ENCODE measurements at places on chromosomes 11 and 22.

DNA sequence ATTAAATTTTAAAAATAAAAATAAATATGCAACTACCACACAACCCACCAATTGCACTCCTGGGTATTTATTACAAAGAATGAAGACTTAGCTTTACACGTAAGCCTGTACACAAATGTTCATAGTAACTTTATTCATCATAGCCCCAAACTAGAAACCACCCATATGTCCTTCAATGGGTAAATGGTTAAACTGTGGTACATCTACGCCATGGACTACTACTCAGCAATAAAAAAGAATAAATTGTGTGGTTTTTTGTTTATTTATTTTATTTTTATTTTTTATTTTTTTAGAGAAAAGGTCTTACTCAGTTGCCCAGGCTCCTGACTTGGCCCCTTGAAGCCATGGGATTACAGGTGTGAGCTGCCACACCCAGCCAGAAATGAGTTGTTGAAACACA is 14.6 kb downstream of the GAL start:
- H3K36me3 ChIP-seq, result no peaks in the 10 kb centered on the region
- H3K27me3 ChIP-seq, result peaks cover 16% of the 10 kb centered on the region
- no peak overlapping the region for H3K4me3 ChIP-seq

GRCh38 chr11:129855086-129855485 is 39.4 kb downstream of the TMEM45B start:
- peaks cover 54% of the 10 kb centered on the region for H3K4me1 ChIP-seq
- peak overlapping the region; percentile 95 for H3K27ac ChIP-seq
- no peak overlapping the region for H3K4me3 ChIP-seq
- H3K36me3 ChIP-seq, result peaks cover 21% of the 10 kb centered on the region
- DNase-seq, result peak; percentile 84
- no peaks in the 10 kb centered on the region for H3K27me3 ChIP-seq

DNA sequence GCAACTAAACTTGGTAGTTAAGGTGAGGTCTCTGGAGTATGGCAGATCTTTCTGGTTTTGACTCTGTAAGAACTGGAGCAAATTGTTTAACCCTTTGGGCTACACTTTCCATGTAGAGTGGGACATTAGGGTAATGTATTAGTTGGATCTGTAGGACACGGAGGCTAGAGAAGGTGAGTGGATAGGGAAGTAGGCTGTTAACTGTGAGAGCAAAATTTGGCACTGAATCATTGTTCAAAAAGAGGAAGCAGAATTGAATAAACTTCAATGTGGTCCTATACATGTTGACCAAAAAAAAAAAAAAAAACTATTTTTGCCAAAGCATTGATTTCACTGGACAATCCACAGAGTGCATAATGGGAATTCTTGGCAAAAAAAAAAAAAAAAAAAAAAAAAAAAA is 370.2 kb upstream of the CHORDC1 start:
- H3K36me3 ChIP-seq, result no peaks in the 10 kb centered on the region
- H3K4me1 ChIP-seq, result no peaks in the 10 kb centered on the region
- no peak overlapping the region for H3K4me3 ChIP-seq
- H3K27me3 ChIP-seq, result no peaks in the 10 kb centered on the region
- no peak for DNase-seq

- H3K36me3 ChIP-seq, result no peaks in the 10 kb centered on the region
- H3K4me1 ChIP-seq, result no peaks in the 10 kb centered on the region
- peak; percentile 72 for DNase-seq
- no peak overlapping the region for H3K27ac ChIP-seq
- no peaks in the 10 kb centered on the region for H3K27me3 ChIP-seq
These were observed 137.7 kb downstream of the WT1 start for GRCh38 chr11:32297611-32298011.

GRCh38 chr11:122754553-122755322 is 83.6 kb upstream of the CRTAM start:
- no peak overlapping the region for H3K27ac ChIP-seq
- DNase-seq, result peak; percentile 63
- no peaks in the 10 kb centered on the region for H3K27me3 ChIP-seq

DNA sequence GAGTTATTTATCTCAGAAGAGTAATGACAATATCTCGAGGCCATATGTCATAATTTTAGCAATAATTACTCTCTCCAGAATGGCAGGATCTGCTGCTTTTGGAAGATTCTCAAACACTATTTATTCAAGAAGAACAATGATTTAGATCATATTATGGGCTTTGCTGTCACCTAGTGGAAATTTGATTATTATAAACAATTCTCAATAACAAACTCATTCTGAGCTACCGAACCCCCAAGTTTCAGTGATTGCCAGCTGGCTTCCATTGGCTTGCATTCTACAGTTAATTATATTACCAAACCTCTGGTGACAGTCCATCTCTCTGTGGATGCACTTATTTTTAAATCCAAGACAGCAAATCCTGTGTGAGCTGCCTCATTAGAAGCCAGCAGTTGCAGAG is 27.9 kb upstream of the SLC36A4 start:
- peak; percentile 54 for DNase-seq
- peaks cover 19% of the 10 kb centered on the region for H3K27me3 ChIP-seq

- no peak overlapping the region for H3K4me3 ChIP-seq
- no peak overlapping the region for H3K27ac ChIP-seq
- H3K4me1 ChIP-seq, result peaks cover 22% of the 10 kb centered on the region
- peaks cover 51% of the 10 kb centered on the region for H3K27me3 ChIP-seq
- no peaks in the 10 kb centered on the region for H3K36me3 ChIP-seq
- DNase-seq, result no peak
These were observed 66.6 kb downstream of the CACNG2 start for GRCh38 chr22:36636916-36637315.

DNA sequence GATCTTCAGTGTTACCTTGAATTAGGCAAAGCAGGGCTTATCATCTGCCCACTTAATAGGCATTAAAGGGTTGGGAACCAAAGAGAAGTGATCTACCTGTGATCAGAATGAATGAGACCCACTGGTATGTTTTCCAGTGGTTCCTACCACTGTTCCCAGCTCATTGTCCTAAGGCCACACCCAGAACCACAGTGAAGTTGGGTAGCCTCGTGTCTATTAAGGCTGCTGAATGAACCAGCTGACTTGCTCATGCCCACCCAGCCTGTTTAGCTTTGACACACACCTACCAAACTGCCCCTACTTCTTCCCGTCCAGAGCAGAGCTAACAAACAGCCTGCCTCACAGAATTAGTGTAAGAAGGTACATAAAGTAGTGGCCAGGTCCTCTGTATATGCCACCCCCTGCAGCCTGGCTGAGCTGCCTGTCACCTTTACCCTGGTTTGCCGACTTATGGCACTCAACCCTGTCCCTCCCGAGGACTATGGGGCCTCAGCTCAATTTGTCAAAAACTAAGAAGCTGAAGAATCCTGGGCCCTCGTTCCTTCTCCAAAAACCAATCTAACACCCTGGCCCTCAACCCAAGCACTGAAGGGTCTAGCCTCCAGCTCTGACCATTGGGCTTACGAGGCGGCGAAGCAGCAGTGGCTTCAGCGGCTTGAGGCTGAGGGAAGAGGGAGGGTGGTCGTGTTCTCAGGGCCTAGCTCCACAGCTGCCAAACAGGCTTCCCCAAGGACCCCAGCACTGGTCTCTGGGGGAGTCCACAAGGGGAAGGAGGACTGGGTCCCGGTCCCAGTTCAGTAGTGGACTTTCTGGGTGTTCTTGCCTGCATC is 9.8 kb downstream of the UCP2 start:
- peaks cover 13% of the 10 kb centered on the region for H3K36me3 ChIP-seq
- no peak overlapping the region for H3K27ac ChIP-seq
- no peak for DNase-seq
- no peaks in the 10 kb centered on the region for H3K27me3 ChIP-seq
- H3K4me1 ChIP-seq, result peaks cover 8% of the 10 kb centered on the region
- no peak overlapping the region for H3K4me3 ChIP-seq

DNA sequence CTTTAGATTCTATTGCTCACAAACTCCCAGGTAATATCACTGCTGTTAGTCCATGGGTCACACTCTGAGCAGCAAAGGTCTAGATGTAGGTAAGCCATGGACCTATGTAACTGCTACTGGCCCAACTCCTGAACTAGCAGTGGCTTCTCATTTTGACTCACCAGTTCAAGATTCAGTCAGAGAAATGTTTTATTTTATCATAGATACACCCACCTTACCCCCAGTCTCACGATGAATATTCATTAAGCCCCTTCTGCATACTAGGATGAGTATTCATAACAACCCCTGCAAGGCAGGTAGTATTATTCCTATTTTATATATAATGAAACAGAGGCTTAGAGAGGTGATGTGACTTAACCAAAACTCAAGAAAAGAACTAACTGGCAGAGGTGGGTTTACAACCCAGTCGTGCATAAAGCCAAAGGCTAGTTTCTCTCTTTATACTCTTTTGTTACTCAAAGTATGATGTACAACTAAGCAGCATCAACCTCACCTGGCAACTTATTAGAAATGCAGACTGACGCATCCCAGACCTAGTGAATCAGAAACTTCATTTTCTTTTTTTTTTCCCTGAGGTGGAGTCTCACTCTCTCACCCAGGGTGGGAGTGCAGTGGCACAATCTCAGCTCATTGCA is 957.6 kb upstream of the CCDC90B start:
- H3K27me3 ChIP-seq, result no peaks in the 10 kb centered on the region
- no peaks in the 10 kb centered on the region for H3K36me3 ChIP-seq
- no peak for DNase-seq
- H3K4me1 ChIP-seq, result no peaks in the 10 kb centered on the region

DNA sequence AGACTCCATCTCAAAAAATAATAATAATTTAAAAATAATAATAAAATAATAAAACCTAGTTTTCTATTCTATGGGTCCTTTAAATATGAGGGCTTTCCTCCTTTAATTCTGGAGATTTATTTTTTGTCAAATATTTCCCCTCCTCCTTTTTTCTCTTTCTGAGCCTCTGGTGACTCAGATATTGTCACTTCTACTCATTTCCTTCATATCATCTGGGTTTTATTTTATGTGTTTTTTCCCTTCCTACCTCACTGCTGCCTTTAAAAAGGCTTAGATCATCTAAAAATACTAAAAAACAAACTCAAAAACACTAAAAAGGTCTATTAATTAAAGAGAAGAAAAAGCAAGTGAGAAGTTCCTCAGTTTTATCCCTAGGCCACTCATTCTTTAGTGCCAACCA is 138.9 kb downstream of the SPON1 start:
- no peak overlapping the region for H3K27ac ChIP-seq
- DNase-seq, result no peak
- no peak overlapping the region for H3K4me3 ChIP-seq
- H3K36me3 ChIP-seq, result no peaks in the 10 kb centered on the region

DNA sequence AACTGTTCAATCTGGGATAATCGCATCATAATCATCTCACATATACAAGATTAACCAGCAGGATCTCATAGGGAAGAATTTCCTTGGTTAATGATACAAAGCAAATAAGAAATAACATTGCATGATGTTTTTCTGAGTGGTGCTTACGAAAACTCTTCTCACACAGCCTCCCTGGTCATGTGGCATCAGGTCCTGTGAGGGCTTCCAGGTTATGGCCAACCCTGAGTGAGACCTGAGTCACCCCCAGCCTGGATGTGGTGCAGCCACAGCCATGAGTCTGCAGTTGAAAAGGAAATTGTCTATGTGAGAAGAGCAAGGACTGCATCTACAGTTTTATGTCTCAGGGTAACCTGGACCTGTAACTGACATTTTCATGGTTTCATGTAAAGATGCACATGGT is 90.5 kb upstream of the XKR3 start:
- no peaks in the 10 kb centered on the region for H3K27me3 ChIP-seq
- H3K27ac ChIP-seq, result no peak overlapping the region
- no peak overlapping the region for H3K4me3 ChIP-seq
- no peaks in the 10 kb centered on the region for H3K4me1 ChIP-seq

DNA sequence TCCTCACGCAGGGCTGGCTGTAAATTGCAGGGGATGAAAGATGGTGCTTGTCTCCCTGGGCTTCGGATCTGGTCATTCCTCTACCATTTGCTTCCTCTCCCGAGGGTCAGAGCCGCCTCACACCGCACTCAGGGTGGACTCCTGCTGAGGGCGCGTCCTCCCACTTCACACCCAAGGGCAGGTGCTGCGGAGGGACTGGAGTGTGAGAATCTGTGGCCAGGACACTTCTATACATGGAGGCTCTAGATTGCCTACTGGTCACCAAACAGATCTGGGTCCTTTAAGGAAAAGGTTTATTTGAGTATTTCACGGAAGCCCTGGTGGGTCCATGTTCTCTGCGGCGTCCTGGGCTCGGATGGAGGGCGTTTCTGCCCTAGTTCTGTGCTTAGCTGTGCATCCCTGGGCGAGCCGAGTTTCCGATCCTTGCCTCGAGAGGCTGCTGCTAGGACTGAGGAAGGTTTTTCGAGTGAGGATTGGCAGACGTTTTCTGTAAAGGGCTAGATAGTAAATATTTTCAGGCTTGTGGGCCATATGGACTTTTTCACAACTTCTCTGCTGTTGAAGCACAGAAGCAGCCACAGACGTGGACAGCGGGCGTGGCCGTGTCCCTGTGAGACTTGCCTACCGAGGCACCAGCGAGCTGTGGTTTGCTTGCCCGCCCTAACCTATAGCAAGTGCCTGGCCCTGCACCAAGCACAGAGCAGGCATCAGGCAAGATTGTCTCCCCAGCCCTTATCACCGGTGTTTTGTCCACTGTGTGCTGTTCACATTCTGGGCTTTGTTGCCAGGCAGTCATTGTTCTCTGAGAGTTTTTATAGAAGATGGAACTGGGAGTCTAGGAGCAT is 279.0 kb downstream of the TBC1D22A start:
- no peaks in the 10 kb centered on the region for H3K4me1 ChIP-seq
- DNase-seq, result no peak
- H3K4me3 ChIP-seq, result no peak overlapping the region
- H3K36me3 ChIP-seq, result no peaks in the 10 kb centered on the region

DNA sequence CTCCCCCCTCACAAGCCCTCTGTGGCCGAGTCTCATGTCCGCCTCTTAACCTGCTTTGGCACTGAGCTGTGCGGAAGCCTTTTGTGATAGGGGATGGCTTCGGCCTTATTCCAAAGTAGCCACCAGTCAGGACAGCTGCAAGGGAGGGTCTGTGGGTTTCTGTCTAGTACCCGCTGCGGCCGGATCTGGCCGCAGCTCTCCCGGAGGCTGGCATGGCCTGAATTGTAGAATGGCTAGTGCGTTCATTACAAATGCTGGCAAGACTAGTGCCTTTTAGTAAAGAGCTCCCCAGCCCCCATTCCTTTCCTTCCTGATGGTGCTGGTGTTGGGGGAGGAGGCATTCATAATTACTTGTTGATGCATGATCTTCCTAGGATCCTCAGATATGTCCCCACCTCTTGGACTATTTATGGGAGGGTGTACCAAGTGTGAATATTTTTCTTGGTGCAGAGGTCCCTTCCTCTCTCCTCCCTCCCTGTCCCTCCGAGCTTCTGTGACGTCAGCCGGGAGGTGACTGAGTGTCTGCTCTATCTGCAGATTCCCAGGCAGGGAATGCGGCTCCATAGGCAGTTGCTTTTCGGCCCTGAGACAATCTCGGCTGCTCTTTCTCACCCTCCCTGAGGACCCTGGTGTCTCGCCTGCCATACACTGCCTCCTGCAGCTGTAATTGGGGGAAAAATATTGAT is 108.7 kb upstream of the E2F8 start:
- no peak overlapping the region for H3K4me3 ChIP-seq
- peaks cover 99% of the 10 kb centered on the region for H3K27me3 ChIP-seq
- peaks cover 3% of the 10 kb centered on the region for H3K4me1 ChIP-seq
- DNase-seq, result no peak
- H3K27ac ChIP-seq, result no peak overlapping the region
